ENCODE measurements at places on chromosomes 3 and 15.

DNA sequence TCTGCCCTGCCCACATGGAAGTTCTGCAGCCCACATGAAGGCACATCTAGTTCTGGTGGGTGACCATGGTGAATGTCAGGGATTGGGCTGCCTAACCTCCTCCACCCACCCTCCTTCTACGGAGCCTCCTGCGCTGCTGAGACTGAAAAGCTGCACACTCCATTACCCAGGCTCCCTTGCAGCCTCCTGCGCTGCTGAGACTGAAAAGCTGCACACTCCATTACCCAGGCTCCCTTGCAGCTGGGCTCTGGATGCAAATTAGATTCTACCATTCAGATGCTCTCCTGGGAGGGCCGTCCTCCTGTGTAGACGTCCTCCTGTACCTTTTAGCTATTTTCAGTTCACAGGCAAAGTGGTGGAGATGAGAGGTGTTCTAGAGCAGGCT is 32.1 kb downstream of the POMGNT2 start:
- H3K27me3 ChIP-seq, result no peaks in the 10 kb centered on the region
- no peak overlapping the region for H3K27ac ChIP-seq
- H3K36me3 ChIP-seq, result no peaks in the 10 kb centered on the region
- no peak overlapping the region for H3K4me3 ChIP-seq

DNA sequence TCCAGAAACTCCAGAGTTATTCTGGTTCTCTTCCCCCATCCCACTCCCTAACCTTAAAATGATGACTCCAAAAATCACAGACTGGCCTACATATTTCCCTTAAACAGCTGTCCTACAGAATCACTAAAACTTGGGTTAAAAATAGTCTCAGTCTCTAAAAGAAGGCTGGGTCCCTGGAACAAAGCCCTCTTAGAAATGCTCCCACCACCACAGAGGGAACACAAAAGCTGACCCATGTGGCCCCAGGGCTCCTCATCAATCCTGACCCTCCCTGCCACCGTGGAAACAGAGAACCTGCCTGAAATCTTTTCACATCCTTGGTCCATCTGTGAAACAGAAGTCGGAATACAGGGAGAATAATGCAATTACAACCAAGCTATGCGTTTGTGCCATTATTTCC is 55.7 kb upstream of the DCLK3 start:
- H3K4me1 ChIP-seq, result no peaks in the 10 kb centered on the region
- no peaks in the 10 kb centered on the region for H3K27me3 ChIP-seq
- H3K27ac ChIP-seq, result no peak overlapping the region
- H3K4me3 ChIP-seq, result no peak overlapping the region
- no peak for DNase-seq
- no peaks in the 10 kb centered on the region for H3K36me3 ChIP-seq

DNA sequence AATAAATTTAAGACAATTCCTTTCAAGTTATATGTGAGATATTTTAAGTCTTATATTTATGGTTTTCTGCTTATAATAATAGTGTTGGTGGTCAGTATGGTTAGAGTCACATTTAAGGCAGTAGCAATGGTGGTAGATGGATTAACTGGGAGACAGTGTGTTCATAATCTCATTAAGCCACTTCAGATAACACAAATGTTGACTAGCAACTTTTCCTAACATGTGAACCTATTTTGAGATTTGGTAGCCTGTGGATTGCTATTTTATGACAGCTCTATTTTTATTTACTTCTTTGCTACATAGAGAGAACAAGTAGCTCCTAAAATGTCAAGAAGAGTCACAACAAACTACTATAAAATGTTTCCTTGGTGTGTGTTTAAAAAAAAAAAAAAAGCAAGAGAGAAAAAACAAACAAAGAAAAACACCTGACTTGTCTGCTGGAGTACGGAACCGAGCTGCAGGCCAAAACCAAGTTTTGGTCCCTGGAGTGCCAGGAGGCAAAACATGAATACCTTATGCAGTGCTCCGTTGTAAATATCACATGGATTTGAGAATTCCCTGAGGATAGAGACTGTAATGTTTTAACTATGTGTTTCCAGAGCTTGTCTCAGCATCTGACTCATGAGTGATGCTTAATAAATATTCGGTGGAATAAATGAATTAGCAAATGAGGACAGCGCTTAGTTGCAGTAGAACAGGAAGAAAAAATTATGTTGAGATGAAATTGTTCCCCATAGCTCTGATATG is 457.1 kb upstream of the ROBO2 start:
- DNase-seq, result no peak
- H3K4me1 ChIP-seq, result no peaks in the 10 kb centered on the region
- H3K36me3 ChIP-seq, result no peaks in the 10 kb centered on the region

DNA sequence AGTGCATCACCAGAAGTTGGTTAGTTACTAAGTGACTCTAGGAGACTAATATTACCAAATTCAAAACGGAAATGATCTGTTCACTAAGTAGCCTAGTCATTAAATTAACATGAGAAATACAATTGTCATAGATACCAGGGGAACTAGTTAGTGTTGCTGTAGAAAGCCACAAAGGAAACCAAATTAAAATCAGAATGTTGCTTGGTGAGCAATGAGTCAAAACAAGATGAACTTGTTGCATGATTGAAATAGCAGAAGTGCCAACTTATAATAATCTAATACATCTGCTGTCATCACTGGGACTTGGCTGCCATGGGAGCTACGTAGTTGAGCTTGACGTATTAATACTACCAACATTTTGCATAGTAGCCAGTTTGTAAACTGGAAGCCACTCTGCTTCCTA is 458.1 kb downstream of the DIPK2A start:
- peaks cover 4% of the 10 kb centered on the region for H3K4me1 ChIP-seq
- H3K4me3 ChIP-seq, result no peak overlapping the region
- DNase-seq, result no peak
- no peak overlapping the region for H3K27ac ChIP-seq
- H3K27me3 ChIP-seq, result no peaks in the 10 kb centered on the region

DNA sequence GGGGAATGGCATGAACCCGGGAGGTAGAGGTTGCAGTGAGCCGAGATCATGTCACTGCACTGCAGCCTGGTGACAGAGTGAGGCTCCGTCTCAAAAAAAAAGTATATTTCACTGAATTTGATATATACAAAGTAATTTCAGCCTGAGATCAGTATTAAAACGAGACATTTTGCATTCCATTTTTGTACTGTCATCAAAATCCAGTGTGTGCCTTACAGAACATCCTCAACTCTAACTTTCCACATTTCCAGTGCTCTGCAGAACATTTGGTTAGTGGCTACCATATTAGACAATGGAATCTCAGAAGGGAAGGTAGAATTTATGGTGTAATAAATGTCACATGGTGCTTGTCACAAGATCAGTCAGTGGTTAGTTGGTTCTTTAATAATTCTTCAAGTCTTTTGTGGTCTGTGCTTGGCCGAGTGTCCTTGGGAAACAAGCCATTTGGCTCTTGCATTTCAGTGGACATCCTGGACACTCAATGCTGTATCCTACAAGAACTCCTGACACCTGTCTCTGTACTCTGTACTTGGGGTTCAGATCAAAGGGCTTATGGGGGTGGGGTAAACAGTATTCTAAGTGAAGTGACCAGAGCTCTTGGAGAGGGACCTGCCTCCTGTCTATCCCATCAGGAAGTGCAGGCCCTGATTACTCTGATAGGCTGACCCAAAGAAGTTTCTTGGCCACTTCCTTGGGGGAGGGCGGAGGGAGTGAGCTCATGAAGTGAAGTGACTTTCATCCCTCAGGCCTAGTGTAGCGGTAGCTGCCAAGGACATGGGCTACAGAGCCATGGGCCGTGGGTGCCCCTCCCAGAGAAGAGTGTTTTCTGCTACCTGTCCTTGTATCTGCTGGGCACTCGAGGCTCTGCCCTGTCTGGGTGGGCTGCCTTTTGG is 3.7 kb downstream of the ACVR2B start:
- H3K4me3 ChIP-seq, result no peak overlapping the region
- H3K36me3 ChIP-seq, result no peaks in the 10 kb centered on the region
- H3K4me1 ChIP-seq, result peaks cover 59% of the 10 kb centered on the region
- H3K27me3 ChIP-seq, result no peaks in the 10 kb centered on the region
